T-helper 17 cell (primary cell): ENCODE measurements at places on chromosomes 1 and 21.

DNA sequence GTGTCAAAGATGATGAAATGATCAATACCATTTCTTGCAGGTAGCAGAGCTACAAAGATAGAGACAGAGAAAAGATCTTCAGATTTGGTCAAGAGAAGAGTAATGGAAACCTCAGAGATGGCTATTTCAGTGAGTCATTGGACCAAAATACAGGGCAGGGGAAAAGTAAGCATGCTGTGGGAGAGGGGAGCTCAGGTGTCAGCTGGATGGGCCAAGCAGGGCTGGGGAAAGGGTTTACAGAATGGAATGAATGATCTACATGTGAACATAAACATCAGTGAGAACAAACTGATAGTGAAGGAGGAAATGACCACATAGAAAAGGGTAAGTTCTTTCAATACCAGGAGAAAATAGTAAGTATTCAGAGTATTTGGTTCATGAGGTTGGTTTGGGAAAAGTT is 61.4 kb upstream of the CNN3 start:
- DNase-seq, result no peak

GRCh38 chr1:46263146-46263545 is 15.6 kb downstream of the RAD54L start:
- no peak for DNase-seq

DNA sequence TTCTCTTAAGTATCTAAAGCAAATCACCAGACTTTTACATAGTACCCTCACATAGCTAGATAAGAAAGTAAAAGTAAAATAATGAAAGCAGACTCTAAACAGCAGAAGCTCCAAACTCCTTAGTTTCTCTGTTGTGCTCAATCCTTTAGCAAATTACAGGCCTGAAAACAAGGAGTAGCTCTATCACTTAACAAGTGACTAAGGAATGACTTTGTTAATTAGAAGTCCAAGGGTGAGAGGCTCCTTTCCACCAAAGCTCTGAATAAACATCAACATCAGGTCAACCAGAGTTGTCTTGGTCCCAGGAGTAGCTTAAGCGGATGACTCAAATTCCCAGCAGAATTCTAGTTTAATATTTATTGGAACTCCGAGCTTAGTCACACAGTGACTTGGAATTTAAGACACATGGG is 5.9 kb downstream of the NRIP1 start:
- DNase-seq, result no peak

- no peak for DNase-seq
Measured at GRCh38 chr1:235246022-235246948, 81.7 kb downstream of the ARID4B start.

DNA sequence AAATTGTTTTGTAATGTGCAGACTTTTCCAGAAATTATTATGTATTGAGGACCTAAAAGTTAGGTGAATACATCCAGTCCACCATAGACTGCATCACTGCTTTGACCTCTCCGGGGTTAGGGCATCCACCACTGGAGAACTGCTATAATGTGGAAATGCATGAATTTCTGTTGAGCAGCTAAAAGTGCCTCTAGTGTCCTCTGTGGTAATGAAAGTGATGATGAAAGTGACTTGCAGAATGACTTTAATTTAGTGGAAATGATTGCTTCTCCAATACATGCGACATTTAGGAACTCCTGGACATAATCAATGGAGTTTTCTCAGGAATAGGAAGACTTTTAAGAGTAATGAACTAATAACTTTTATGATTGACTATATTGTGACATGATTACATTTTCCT is 170.8 kb downstream of the LBR start:
- DNase-seq, result no peak

DNA sequence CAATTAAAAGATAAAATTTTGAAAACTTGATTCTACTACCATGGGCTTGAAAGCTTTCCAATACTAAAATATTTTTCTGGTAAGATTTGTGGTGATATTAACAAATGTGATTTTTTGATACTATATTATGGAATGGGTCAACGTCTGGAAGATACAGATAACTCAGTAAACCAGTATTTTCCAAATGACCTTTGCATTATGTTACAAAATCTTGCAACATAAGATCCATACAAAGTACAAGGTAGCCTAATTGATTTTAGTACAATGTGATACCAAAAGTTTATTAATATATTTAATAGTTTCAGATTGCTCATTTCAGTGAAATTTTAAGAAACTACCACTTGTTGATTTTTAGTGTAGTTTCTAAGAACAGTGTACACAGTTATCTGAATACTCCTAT is 236.2 kb downstream of the KIF26B start:
- no peak for DNase-seq

DNA sequence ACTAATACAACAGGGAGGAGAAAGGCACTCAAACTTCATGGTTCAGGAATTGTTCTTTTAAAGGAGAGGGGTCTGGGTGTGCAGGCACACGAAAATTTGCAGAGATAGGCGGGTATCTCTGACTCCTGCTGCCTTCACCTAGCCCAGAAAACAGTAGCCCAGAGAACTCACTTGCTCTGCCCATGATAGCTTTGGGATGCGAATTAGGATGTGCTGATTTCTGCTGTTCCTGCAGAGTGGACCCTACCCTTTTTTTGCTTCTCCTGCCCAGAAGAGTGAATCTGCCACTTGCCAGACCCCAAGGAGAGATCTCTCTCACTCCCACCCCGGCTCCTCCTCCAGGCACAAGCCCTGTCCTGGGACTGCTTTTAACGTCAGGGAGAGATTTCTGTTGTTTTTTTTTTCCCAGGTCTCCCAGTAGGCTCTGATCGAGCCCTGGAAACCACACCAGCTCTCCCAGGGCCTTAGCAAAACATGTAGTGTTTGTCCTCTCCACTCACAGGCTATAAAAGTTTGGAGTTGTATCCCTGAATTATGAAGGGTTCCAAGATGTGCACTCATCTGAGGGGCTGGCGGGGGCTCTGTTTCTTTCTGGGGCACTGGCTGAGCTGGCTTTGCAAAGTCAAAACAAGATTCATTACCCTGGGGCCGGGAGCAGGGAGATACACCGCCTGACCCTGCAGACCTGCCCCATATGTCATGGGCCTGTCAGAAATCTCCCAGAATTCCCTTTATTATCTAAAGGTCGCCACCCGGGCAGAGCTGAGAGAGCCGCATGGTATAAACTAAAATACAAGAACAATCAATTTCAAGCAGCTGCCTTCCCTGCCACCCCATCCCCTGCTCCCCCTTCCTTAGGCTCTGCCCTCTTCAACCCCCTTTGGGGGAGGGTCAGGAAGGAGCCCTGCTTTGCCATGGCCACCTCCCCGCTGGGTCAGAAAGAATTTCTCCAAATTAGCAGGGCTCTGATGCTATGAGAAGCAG is 17.9 kb downstream of the PLXNA2 start:
- DNase-seq, result no peak

GRCh38 chr1:187985145-187985896 is 1156.6 kb downstream of the PLA2G4A start:
- no peak for DNase-seq

DNA sequence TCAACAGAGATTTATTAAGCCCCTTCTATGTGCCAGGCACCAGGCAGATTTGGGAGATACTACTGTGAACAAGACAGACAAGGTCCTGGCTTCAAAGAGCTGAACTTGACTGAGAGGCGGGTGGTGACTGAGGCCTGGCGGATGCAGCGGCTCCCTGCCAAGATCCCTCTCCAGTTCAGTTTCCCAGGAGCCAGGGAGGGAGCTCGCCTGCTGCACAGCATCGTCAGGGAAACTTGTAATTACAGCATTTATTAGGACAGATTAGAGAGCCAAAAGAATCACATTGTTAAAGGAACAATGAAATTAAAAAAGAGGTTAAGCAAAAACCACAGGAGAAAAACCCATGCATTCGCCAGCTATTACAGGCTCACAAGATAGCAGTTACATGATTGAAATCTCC is 55.3 kb downstream of the ETS2 start:
- no peak for DNase-seq

GRCh38 chr1:225908013-225908640 is 15.9 kb downstream of the PYCR2 start:
- DNase-seq, result no peak

DNA sequence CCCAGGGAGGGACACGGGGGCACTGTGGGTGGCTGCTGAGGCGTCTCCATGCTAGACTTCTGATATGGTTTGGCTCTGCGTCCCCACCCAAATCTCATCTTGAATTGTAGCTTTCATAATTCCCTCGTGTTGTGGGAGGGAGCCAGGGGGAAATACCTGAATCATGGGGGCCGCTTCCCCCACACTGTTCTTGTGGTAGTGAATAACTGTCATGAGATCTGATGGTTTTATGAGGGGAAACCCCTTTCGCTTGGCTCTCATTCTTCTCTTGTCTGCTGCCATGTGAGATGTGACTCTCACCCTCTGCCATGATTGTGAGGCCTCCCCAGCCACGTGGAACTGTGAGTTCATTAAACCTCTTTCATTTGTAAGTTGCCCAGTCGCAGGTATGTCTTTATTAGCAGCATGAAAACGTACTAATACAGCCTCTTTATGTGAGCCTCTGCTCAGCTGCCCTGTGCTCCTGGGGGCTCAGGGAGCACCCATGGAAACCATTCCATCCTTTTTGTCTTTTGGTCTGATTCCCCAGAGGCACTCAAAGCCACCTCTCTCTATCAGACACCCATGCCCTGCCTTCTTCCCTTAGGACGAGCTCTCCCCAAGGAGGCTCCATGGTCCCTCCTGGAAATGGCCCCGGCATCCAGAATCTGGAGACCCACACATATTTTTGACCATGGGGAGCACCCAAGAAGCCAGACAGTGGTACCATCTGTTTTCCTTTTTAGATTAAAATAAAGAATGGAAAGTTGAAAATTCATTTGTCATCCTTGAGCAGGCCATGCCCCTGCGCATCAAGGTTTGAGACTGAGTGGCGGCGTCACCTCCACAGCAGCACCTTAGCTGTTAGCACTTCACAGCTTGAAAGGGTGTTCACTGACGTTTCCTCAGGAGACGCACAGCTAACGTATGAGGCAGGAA is 65.9 kb upstream of the FAM20B start:
- DNase-seq, result no peak

DNA sequence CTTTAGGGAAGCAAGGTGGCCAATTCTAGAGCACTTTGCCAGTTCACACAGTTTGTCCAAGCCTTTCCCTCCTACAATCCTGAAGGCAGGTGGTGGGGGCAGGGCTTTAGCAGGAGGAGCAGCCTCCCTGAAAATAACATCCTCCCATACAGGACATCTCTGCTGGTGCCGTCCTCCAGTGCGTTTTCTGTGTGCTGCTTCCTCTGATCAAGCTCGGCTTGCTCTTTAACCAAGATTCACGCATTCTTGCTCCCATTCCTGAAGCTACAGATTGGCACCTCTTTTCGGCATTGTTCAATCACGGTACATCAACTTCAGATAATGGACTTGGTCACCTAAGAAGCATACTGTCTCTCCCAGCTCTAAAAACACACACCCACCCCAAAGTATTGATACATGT is 7.5 kb upstream of the DPT start:
- DNase-seq, result no peak

DNA sequence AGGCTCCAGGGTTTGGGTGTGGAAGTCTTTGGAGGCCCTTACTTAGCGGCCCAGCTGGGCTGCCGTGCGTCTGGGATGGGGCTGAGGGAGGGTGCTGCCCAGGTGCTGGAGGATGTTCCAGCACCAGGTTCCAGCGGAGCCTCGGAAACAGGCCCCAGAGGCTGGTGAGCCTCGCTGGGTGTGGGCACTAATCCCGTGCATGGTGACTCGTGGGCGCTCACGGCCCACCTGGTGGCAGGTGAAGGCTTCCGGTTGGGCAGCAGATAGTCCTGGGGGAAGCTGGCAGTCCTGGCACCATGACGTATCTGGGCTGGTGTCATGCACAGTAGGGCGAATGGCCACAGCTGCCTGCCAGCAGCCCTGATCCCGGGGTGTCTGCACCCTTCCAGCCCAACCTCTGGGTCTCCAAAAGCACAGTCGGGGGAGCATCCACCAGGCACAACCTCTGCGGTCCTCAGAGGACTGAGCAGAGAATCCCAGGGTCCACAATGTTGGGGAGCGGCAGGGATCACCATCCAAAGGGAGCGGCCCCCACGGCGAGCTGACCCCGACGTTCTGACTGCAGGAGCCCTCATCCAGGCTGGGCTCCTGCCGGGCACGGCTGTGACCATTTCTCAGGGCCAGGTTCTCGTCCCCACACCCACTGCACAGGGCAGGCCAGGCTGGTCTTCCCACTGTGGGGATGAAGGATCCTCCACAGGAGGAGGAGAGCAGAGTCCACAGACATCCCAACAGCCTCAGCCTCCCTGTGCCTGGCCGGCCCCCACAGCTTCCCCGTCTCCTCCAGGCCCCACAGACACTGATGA is 25.3 kb downstream of the FTCD start:
- DNase-seq, result no peak

DNA sequence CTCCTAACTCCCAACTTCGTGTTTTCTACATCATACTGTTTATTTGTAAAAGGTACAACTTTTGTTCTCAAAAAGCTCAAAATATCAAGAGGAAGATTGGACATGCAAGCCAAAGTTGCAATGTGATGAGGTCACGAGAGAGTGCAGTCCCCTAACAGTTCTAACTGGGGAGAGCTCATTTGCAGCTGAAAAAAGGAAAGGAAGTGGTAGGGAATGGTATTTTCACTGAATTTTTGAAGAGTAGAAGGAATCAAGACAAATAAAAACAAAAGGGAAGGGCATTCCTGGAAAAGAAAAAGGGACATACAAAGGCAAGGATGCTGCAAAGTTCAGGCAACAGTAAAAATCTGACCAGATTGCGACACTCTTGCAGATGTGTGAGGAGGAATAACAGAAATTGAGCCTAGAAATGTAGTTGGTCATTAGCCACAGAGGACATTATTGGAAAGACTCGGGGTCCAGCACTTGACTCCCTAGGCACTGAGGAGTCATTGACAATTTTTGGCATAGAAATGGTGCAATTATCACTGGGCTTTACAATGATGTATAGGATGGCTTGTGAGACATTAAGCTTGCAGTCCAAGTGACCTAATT is 67.9 kb downstream of the TBX15 start:
- no peak for DNase-seq
